SIG-M5 (cell line): ENCODE measurements at places on chromosomes 5 and 9.

DNA sequence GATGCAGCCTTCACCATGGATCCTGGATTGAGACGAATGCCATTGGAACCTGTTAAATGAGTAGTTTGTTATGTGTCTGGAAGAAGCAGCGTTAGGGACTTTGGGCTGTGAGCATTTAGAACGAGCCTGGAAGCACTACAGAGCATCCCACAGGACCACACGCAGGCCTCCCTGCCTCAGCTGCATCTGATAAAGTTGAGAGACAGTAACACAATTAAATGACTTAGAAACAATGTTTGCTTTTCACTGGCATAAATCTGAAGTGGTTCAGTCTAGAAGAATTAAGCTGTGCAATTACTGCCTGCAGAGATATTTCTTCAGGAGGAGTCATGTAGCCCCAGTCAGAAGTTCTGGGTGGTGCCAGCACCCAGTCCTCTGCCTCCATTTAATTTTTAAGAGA is 9.8 kb upstream of the TLX3 start:
- DNase-seq, result no peak

DNA sequence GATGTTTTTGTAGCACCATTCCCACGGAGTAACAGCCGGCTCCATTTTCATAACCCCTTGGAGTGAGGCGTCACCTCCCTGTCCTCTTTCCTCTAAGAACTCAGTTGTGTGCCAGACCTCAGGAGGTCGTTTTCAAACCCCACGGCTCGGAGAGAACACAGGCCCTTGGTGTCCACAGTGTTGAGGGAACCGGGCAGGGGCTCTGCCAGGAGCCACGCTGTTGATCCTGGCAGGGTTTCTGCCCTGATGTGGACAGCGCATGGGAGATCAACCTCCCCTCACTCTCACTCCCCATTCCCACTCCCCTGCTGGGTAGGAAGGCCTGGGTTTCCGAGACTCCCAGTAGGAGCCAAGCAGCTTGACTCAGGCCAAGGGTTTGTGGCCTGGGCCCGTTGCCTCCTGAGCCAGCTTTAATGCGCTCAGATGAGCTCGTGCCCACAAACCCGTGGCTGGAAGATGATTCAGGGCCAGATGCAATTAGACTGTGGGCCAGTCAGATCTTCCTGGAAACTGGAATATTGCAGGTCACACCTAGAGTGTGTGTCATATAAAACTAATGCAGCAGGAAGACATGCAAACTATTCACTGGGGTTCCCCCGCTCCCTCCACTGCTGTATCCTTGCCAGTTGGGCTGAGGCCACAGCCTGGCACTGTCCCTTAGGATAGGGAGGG is 133.4 kb downstream of the SLC12A2 start:
- DNase-seq, result no peak

DNA sequence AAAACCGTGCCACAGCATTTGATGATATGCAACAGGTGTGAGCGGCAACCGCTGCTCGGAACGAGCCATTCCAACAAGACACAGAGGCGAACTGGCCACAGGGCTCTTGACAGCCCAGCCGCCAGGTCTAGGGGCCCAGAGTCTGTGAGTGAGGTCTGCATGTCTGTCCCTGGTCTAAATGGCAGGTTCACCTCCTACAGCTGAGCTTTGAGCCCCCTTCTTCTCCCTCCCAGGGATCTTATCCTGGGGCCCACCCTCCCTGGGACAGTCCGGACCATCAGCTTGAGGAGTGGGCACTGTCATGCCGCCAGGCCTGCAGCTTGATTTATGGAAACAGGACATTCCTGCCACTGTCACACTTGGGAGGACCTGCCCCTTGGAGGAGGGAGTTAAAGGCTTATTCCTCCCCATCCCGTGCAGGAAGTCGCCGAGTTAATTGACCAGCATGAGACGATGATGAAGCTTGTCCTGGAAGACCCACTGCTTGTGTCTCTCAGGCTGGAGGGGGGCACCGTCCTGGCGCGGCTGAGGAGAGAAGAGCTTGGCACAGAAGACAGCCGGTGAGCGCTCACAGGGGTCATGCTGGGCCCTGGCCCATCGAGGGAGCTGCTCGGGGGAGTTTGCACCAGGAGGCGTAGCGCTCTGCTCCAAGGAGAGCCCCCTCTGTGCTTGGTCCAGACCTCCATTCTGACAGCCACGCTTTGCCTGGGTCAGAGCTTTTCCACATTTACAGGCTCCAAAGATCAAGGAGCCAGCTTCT is 35.5 kb upstream of the LRRC14B start:
- no peak for DNase-seq

DNA sequence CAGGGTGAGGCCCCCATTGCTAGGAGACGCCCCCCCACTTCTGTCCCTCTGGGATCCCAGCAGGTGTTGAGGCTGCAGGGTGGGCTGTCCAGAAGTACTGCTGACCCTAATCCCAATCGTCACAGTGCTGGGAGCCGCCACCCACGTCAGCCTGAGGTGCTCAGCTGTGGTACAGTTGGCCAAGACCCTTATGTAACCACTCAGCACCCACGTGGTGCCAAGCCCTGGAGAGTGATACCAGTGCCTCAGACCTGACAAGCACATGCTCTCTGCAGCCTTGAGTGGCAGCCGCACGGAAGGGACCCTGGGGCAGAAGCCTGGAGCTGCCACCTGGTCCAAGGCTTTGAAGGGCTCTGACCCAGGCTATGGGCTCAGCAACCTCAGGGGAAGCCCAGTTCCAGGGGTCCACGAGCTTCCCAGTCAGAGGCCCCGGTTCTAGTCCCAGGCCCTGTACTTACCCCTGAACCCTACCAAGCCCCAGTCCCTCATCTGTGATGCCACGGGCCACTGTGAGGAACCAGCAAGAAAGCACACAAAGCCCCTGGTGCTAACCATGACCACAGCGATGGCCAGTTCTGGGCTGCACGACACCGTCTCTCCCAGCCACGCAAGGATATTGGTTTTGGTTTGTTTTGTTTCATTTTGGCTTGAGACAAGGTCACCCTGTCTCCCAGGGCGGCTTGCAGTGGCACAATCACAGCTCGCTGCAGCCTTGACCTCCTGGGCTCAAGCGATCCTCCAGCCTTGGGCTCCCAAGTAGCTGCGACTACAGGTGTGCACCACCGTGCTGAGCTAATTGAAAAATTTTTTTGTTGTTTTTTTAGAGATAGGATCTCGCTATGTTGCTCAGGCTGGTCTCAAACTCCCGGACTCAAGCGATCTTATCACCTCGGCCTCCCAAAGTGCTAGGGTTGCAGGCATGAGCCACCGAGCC is 50.7 kb downstream of the DBH start:
- no peak for DNase-seq

DNA sequence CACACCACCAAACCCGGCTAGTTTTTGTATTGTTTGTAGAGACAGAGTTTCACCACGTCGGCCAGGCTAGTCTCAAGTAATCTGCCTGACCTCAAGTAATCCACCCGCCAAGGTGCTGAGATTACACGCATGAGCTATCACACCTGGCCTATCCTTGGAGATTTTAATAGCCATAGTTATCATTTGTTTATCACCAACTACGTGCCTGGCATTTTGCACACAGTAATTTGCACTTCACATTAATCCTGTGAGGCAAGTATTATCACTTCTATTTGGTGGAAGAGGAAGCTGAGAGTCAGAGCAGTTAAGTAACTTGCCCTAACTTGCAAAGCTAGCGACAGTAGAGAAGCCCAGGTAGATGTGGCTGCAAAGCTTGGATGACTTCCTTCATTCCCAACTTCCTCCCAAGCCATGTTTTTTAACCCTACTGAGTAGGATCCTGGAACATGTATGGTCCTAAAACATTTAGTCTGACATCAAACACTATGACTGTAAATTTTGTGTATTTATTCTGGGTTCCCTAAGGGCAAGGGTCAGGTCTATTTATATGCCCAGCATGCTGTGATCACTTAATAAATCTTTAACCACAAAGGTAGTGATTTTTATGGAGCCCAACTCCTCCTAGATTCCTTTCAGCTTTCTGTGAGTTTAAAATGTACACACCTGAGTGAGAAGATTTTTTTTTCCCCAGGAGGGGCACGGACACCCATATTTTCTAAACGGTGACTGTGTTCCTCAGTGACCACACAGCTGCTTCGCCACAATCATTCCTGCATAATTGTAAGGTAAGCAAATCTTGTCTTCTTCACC is 100.2 kb upstream of the RAI14 start:
- DNase-seq, result no peak

GRCh38 chr9:82791692-82792091 is 271.2 kb downstream of the RASEF start:
- no peak for DNase-seq

GRCh38 chr9:17578911-17579793 is at the start of gene SH3GL2:
Gene SH3GL2, plus strand, starts transcription at chr9:17579066.
- DNase-seq, result no peak

DNA sequence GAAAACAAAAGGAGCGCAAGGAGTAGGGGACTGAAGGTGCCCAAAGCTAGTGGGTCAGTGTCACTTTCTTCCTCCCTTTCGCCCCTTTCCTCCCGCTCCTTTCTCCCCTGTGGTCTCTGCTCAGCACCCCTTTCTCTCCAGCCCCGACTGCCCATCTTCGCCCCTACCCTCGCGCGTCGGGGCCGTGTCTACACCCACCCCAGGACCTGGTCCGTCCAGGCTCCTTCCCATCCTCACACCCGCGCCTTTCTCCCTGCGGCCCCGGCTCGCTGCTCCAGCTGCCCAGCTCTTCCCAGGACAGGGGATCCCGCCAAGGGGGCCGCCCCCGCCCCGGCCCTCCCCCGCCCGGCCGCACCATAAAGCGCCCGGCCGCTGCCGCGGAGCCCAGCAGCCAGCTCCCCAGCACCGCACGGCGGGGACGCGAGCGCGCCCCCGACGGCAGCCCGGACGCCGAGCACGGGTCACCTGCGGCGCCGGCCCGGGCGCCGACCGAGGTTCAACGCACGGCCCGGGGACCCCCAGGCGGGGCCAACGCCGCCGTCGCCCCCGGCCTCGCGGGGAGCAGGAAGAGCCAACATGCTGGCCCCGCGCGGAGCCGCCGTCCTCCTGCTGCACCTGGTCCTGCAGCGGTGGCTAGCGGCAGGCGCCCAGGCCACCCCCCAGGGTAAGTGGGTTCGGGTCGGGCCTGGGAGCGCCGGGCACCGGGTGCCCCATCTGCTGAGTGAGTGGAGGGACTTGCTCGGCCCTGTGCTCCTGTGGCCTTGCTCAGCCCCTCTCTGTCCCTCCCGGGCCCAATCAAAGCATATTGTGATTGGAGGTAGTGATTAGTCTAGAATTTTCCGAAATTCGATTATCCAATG is at the start of gene THBS4:
THBS4 (plus strand) TSS at position 387 of the 860 bp plus-strand sequence; CDS start at position 577, 190 bp downstream.
- DNase-seq, result no peak

DNA sequence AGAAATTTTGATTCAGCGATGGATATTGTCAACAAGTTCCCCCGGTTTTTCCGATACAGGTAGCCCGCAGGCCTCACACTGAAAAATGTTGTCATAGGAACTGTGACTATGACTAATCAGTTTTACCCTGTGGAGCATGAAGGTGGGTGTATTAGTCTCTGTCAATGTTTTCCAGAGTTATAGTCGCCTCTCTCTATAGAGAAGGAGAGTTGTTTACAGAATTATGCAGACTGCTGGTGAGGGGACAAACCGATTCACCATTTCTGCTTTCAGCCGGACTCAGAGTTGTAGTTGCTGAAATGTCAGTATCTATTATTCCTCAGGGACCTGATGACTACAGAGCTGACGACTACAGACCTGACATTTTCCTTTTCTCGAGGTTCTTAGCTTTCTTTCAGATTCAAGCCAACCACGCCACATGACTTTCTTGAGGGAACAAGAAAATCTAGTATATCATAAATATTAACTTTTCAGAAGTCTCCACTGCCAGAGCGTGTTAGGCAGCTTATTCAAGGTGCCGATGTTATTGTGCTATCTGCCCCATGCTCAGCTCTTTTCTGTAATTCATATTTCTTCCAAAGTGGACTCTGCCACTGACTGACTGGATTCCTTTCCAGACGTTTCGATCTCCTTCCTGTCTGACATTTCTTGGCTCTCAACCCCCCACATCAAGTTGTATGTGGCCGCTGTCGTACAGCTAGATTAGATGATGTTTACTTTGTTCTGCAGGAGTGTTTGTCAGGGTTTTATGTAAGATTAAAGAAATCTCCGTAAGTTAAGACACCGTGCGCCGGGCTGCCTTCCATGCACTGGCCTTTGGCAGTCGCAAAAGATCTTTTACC is 178.1 kb downstream of the FGF1 start:
- DNase-seq, result no peak

DNA sequence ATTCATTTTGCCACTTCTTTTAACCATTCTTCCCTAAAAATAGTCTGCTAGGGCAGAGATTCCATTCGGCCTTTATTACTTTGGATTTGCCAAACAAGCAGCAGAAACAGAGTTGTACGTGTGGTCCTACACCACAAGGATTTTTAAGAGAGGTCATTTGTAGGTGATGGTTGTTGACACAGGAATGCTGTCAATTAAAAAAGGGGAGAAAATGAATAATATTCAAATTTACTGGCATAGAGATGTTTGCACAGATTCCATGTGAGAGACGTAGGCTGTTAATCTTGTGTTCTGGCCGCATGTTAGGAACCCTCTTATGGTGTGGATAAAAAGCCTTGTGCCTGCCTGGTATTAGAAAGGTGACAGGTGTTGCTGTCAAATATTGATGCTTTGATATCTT is 34.9 kb downstream of the TRIO start:
- DNase-seq, result no peak

DNA sequence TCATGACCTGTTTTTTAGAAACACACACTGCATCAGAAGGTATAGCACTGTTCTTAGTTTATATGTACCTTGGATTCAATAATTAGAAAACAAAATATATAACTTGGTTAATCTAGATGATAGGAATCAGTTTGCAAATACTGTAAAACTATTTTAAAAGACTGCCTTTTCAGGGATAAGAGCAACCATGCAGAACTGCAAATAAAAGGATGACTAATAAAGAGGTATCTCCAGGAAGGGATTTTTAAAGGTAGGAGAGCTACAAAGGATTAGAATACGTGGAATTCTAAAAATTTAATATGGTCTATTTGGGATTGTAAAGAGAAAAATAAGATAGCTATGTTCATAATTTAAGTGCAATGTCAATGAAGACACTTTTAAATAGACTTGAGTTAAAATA is 9.4 kb downstream of the GABRA1 start:
- no peak for DNase-seq

- DNase-seq, result no peak
Observed at GRCh38 chr9:84811072-84811750, 141.7 kb downstream of the NTRK2 start.

DNA sequence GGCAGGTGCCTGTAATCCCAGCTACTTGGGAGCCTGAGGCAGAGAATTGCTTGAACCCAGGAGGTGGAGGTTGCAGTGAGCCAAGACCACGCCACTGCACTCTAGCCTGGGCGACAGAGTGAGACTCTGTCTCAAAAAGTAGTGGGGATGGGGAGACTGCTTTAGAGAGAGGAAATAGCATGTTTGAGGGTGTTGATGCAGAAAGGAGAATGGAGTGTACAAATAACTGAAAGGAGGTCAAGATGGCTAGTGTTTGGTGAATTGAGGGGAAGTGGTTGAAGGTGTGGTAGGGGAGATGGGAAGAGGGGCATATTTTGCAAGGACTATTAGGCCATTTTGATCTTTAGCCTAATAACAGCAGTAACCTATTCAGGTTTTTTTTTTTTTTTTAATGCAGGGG is 18.2 kb downstream of the TENT2 start:
- no peak for DNase-seq

GRCh38 chr9:109922617-109923470 is 142.8 kb downstream of the PALM2AKAP2 start:
- no peak for DNase-seq

GRCh38 chr5:53614376-53614885 is 54.0 kb downstream of the NDUFS4 start:
- DNase-seq, result no peak

- no peak for DNase-seq
Observed at GRCh38 chr5:175385691-175386362, 58.2 kb downstream of the DRD1 start.
